ENCODE measurements at places on chromosomes 4 and X. TPM values are rescaled to one million over a fixed set of nuclear protein-coding genes. Genes with fewer than 3 reads are reported as not detected.

The DMRTC1B gene
- total RNA-seq, result 0.42 TPM

The STPG2 gene
- 0.73 TPM for total RNA-seq

The NDNF gene
- total RNA-seq, result not detected

The CC2D2A gene
- total RNA-seq, result 0.63 TPM

The EMCN gene
- total RNA-seq, result 0.10 TPM

The TEX13D gene
- not detected for total RNA-seq

The MID1 gene
- under 0.01 TPM for total RNA-seq

The REELD1 gene
- 0.31 TPM for total RNA-seq

The S100G gene
- not detected for total RNA-seq

The HERC5 gene
- total RNA-seq, result 12.0 TPM

The LRCH2 gene
- not detected for total RNA-seq

The IL13RA2 gene
- total RNA-seq, result not detected

The TMEM144 gene
- total RNA-seq, result 2.2 TPM

The ARMCX4 gene
- total RNA-seq, result 5.4 TPM

The PRR32 gene
- not detected for total RNA-seq

The MAGEA3 gene
- not detected for total RNA-seq

The ZAR1 gene
- total RNA-seq, result not detected

The ASB5 gene
- total RNA-seq, result not detected

The EPGN gene
- not detected for total RNA-seq

The MAB21L2 gene
- total RNA-seq, result not detected

The AGTR2 gene
- total RNA-seq, result not detected

The OPN1LW gene
- not detected for total RNA-seq

The XK gene
- 3.6 TPM for total RNA-seq

The TLR6 gene
- 9.2 TPM for total RNA-seq

The XAGE1A gene
- not detected for total RNA-seq

The MBTPS2 gene
- 4.7 TPM for total RNA-seq

The EDA2R gene
- total RNA-seq, result 0.10 TPM
